Upper lobe of left lung (tissue), 6 donors: ENCODE measurements at places on chromosomes 13 and 19. TPM values are rescaled to one million over a fixed set of nuclear protein-coding genes. Genes with fewer than 3 reads are reported as not detected.
A peak's percentile ranks its signal among the peaks of the same experiment; 100 is the strongest.

- H3K36me3 ChIP-seq, result no peaks in the 10 kb centered on the region
- no peaks in the 10 kb centered on the region for H3K4me1 ChIP-seq
- no peak overlapping the region for H3K27ac ChIP-seq
- no peak for DNase-seq
Observed at GRCh38 chr13:106336668-106337067, 198.8 kb downstream of the EFNB2 start.

GRCh38 chr19:14731200-14731599, 41.4 kb downstream of the ZNF333 start:
- H3K27me3 ChIP-seq, result no peaks in the 10 kb centered on the region
- no peak overlapping the region for H3K4me3 ChIP-seq
- no peaks in the 10 kb centered on the region for H3K4me1 ChIP-seq
- H3K36me3 ChIP-seq, result no peaks in the 10 kb centered on the region
- DNase-seq, result no peak

- H3K4me1 ChIP-seq, result no peaks in the 10 kb centered on the region
- DNase-seq, result no peak
- H3K27ac ChIP-seq, result no peak overlapping the region
- H3K4me3 ChIP-seq, result no peak overlapping the region
Observed at GRCh38 chr13:26726684-26727083, 33.9 kb downstream of the GPR12 start.

The CYP4F3 gene
- total RNA-seq, result 2.1 TPM

- H3K27me3 ChIP-seq, result no peaks in the 10 kb centered on the region
- peak; percentile 79 for DNase-seq
- H3K4me3 ChIP-seq, result no peak overlapping the region
- H3K27ac ChIP-seq, result peak overlapping the region; percentile 98
- peaks cover 51% of the 10 kb centered on the region for H3K4me1 ChIP-seq
Observed at GRCh38 chr19:1136201-1136600, 32.4 kb downstream of the GPX4 start.

The ZNF93 gene
- total RNA-seq, result 7.3 TPM

The ZNF835 gene
- total RNA-seq, result not detected

- no peak overlapping the region for H3K27ac ChIP-seq
- DNase-seq, result no peak
- H3K36me3 ChIP-seq, result no peaks in the 10 kb centered on the region
- no peaks in the 10 kb centered on the region for H3K27me3 ChIP-seq
- H3K4me3 ChIP-seq, result no peak overlapping the region
Observed at GRCh38 chr19:2408247-2408646, 19.1 kb downstream of the TIMM13 start.

GRCh38 chr19:41409288-41409687, 11.7 kb downstream of the BCKDHA start:
- DNase-seq, result no peak
- peaks cover 18% of the 10 kb centered on the region for H3K36me3 ChIP-seq
- peaks cover 62% of the 10 kb centered on the region for H3K4me1 ChIP-seq
- H3K27me3 ChIP-seq, result no peaks in the 10 kb centered on the region
- no peak overlapping the region for H3K4me3 ChIP-seq
- H3K27ac ChIP-seq, result peak overlapping the region; percentile 83

- H3K27me3 ChIP-seq, result no peaks in the 10 kb centered on the region
- H3K27ac ChIP-seq, result no peak overlapping the region
- no peak overlapping the region for H3K4me3 ChIP-seq
- H3K36me3 ChIP-seq, result no peaks in the 10 kb centered on the region
- H3K4me1 ChIP-seq, result no peaks in the 10 kb centered on the region
- DNase-seq, result no peak
Observed at GRCh38 chr13:66700117-66700601, 530.0 kb downstream of the PCDH9 start.

GRCh38 chr19:49861541-49862378, 5.6 kb downstream of the PNKP start:
- peaks cover 24% of the 10 kb centered on the region for H3K4me1 ChIP-seq
- DNase-seq, result no peak
- peak overlapping the region; percentile 54 for H3K27ac ChIP-seq

- no peak for DNase-seq
- H3K4me3 ChIP-seq, result no peak overlapping the region
- H3K27me3 ChIP-seq, result no peaks in the 10 kb centered on the region
- H3K36me3 ChIP-seq, result no peaks in the 10 kb centered on the region
Observed at GRCh38 chr13:48739386-48739964, 85.7 kb downstream of the CYSLTR2 start.

DNA sequence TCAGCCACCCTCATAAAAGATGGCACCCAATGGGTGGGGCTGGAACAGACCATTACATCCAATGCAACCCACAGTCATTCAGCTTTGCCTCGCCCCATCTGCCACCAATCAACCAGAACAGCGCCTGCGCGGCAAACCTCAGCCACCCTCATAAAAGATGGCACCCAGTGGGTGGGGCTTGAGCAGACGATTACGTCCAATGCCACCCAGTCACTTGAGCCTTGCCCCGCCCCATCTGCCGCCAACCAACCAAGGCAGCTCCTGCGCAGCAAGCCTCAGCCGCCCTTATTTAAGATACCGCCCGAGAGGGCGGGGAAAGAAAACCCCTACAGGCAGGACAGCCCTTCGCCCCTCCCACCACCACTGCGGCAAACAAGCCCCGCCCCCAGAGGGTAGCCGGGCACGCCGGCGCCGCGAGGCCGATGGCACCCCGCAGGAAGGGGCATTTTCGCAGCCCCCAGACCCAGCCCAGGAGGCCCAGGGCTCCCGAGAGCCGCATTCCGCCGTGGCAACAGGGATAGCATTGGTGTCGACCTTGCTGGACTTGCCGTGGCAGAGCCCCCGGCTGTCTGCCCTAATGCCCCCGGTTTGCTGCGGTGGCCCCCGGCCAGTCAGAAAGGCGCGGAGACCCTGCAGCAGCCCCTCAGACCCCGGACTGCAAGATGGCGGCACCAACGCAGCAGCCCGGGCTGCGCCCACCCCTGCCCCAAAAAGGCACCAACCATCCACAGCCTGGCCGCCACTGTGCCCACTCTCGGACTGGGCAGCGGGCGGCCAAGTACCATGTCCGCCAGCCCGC, 675 bp downstream of the PEG3 start:
- H3K27me3 ChIP-seq, result no peaks in the 10 kb centered on the region
- peak; percentile 92 for DNase-seq
- H3K4me3 ChIP-seq, result peak overlapping the region; percentile 46
- no peaks in the 10 kb centered on the region for H3K36me3 ChIP-seq
- H3K4me1 ChIP-seq, result no peaks in the 10 kb centered on the region

The EDDM13 gene
- 1.2 TPM for total RNA-seq

GRCh38 chr19:13965926-13966683, 13.8 kb downstream of the DCAF15 start:
- no peak overlapping the region for H3K27ac ChIP-seq
- H3K4me1 ChIP-seq, result no peaks in the 10 kb centered on the region
- no peaks in the 10 kb centered on the region for H3K27me3 ChIP-seq
- peaks cover 29% of the 10 kb centered on the region for H3K36me3 ChIP-seq

The RUBCNL gene
- 1.8 TPM for total RNA-seq

DNA sequence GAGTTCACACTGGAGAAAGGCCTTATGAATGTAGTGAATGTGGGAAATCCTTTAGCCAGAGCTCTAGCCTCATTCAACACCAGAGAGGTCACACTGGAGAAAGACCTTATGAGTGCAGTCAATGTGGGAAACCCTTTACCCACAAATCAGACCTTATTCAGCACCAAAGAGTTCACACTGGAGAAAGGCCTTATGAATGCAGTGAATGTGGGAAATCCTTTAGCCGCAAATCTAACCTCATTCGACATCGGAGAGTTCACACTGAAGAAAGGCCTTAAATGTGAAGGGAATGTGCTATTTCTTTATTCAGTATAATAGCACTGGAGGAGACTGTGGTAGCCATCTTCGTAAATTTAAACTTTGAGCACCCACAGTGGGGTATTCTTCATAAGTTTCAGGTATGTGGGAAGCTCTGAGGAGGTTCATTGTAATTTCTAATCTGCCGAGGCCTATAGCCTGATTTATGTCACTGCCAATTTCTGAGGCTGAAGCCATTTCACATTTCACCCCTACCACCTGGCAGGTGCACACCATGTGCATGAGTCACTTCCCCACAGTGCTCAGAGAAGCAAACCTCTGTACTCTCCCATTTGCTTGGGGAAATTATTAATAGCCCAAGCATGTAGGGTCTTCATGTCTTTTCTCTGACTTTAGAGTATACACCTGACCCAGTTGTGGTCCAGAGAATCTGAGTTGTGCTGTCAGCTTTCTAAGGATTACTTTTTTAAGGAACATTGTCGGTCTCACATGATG, 6.4 kb downstream of the ZNF551 start:
- no peak overlapping the region for H3K4me3 ChIP-seq
- no peaks in the 10 kb centered on the region for H3K4me1 ChIP-seq
- no peak overlapping the region for H3K27ac ChIP-seq
- no peak for DNase-seq

DNA sequence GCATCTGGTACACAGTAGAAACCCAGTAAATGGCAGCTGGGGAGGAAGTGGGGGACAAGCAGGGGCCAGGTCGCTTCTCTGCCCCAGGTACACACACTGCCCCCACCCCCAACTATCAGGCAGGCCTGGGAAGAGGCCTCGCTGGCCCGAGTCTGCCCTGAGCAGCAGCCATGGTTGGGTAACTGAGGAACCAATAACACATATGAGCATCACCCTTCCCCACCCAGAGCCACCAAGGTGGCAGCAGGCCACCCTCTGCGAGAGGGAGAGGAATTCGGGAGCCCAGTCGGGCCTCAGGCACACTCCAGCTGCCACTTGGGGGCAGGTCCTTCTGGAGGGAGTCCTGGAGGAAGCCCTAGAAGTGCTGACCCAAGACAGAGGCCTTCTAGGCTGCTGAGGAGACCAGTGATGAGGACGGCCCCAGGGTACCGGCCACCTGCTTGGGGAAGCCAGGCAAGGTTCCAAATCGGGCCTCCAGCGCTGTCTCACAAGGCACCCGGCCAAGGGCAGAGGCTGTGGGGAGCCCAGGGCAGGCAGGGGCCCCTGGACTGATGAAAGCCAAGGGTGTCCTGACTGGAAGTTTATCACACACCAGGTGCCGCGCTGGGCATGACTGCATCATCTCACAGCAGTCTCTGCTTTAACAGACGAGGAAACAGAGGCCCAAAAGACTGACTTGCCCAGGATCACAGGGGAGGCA, 14.0 kb upstream of the KPTN start:
- no peak overlapping the region for H3K27ac ChIP-seq
- peaks cover 89% of the 10 kb centered on the region for H3K36me3 ChIP-seq
- no peaks in the 10 kb centered on the region for H3K4me1 ChIP-seq
- DNase-seq, result no peak

The ZNF729 gene
- not detected for total RNA-seq

The ICAM4 gene
- 12.6 TPM for total RNA-seq

- H3K27ac ChIP-seq, result no peak overlapping the region
- no peaks in the 10 kb centered on the region for H3K27me3 ChIP-seq
- H3K36me3 ChIP-seq, result no peaks in the 10 kb centered on the region
Observed at GRCh38 chr13:100544866-100545683, 43.5 kb downstream of the GGACT start.

DNA sequence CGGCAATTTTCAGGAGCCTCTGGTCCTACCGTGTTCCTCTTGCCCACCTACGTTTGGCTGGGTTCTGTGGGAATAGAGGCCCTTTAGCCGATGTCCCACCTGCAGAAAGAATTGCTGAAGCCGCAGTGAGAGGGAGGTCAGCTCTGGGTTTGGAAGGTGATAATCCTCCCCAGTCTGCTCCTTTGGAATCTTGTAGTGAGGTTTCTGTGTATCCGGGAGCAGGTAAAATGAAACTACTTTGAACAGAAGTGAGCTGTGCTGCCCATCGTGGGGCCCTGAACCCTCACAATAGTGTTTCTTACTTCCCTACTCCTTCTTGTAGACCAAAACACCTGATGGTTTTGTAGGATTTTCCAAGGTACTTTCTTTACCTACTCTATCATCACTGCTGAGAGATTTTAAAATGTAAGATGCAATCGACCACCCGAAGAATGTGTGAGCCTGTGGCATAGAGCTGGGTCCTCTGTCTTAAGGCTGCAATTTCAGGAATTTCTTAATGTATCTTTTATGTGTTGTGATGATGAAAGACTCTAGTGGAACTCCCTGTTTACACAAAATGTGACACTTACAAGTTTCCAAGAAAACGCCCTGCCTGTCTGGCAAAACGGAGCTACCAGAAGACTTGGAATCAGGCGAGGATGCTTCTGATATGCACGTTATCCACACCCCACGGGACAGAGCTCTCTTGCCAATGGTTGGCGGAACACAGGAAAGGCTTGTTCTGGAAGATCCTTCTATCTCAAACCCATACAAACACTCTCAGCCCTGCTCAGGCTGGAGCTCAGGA, 76.1 kb downstream of the RGCC start:
- no peaks in the 10 kb centered on the region for H3K36me3 ChIP-seq
- H3K27me3 ChIP-seq, result no peaks in the 10 kb centered on the region
- peaks cover 7% of the 10 kb centered on the region for H3K4me1 ChIP-seq
- no peak for DNase-seq

DNA sequence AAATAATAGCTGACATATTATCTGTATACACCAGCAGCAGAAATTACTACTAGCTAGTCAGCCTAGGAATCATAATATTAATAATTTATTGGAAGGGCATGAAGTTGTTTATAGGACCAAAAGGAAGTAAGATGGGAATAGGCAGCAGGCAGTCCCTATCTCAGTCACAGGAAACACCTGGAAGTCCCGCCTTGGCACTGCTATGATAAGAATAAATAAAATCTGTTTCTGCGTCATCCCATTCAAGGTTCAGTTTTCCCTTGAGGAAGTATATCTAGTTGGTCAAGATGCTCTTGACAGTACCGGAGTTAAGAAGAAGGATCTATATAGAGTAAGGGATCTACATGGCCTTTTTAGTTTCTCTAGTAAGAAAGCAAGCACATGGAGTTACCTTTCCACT, 830.8 kb downstream of the DIAPH3 start:
- no peaks in the 10 kb centered on the region for H3K36me3 ChIP-seq
- peaks cover 6% of the 10 kb centered on the region for H3K4me1 ChIP-seq
- no peak overlapping the region for H3K4me3 ChIP-seq

The HOOK2 gene
- total RNA-seq, result 140 TPM

DNA sequence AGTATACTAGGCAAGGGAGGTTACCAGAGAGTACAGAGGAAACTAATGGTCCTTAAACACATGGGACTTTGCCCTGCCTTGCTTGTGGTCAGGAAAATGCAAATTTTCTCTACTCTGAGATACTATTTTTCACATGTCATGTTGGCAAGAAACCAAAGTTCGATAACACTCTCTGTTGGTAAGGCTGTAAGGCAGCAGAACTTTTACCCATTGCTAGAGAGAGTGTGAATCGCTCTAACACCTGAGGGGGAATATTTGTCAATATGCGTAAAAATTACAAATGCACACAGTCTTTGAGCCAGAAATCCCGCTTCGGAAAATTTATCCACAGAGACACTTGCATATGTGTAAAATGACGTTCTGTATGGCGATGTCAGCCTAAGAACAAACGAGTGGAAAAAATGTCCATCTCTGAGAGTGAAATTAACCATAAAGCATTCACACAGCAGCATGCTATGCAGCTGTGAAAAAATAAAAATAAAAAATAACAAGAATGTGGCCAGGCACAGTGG, 9.5 kb upstream of the RFX1 start:
- H3K4me1 ChIP-seq, result no peaks in the 10 kb centered on the region
- peak overlapping the region; percentile 1 for H3K27ac ChIP-seq
- no peaks in the 10 kb centered on the region for H3K36me3 ChIP-seq
- H3K4me3 ChIP-seq, result no peak overlapping the region
